Stimulated activated CD8-positive, alpha-beta memory T cell treated with anti-CD3 and anti-CD28 coated beads, Interleukin-7, amount 100 ng/mL, for 1 hour (primary cell): ENCODE measurements at places on chromosomes 2 and 18.
A peak's percentile ranks its signal among the peaks of the same experiment; 100 is the strongest.

GRCh38 chr2:80706541-80706940 lies 402.0 kb upstream of the LRRTM1 start:
- DNase-seq: no peak

- DNase-seq: no peak
Measured at GRCh38 chr2:105754994-105755393, 10.3 kb downstream of the NCK2 start.

DNA sequence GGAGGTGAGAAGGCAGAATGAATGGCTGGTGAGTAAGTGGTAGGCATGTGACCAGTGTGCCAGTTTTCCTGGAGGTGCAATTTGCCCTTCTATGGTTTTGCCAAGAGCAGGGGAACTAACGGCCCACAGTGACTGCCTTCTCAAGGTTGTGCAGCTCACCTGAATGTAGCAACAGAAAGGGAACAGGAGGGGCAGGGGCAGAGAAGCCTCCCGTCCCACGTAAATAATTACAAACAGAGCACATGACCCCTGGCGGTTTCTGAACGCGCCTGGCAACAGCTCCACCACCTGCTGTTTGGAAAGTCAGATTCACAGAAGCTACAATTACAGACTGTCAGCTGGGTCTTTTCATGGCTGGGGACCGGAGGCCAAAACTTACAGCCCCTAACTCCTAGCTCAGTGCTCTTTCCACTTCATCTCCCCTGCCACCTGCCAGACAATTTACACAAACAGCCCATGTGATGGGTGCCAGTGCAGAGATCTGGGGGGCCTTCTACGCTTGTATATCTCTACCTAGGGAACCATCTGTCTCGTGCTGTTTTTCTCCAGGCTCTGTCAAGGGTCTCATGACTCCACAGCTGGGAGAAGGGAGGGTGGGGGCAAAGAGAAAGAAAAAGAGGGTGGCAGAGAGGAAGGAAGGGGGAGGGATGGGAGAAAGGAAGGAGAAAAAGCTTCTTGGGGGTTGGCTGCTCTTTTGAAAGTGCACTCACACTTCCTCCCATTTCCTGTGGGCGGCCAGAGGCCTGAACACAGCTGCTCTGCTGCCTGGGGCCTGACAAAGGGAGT lies 69.6 kb downstream of the POLR1A start:
- peak; percentile 41 for DNase-seq

DNA sequence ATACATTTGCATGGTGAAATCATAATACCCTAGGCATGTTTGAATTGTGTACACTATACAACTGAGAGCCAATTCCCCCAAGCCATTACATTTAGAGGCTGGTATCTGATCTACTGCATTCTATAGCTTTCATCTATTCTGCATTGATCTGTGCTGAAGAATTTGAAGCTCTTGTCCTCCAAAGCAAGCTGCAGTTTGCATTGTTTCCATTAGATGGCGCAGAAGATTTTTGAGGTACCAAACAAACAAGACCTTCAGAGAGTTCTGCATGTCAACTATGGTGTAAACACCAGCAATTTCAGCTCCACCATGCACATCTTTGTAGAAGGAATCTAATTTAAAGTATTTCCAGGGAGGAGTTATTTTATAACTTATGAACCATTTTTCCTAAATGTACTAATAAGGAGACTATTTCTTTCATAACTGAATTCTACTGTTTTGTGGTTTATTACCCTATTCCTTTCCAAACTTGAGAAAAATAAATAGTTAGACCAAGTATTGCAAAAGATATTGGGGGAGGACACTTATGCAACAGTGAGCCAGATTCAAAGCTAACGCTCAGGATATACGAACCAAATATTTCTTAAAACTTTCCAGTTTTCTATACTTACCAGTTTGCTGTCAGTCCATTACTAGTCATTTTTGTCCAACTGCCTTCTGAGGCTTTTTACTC lies 761.8 kb upstream of the ACVR2A start:
- peak; percentile 5 for DNase-seq
